ENCODE measurements at places on chromosomes 7 and 10.
A peak's percentile ranks its signal among the peaks of the same experiment; 100 is the strongest.

DNA sequence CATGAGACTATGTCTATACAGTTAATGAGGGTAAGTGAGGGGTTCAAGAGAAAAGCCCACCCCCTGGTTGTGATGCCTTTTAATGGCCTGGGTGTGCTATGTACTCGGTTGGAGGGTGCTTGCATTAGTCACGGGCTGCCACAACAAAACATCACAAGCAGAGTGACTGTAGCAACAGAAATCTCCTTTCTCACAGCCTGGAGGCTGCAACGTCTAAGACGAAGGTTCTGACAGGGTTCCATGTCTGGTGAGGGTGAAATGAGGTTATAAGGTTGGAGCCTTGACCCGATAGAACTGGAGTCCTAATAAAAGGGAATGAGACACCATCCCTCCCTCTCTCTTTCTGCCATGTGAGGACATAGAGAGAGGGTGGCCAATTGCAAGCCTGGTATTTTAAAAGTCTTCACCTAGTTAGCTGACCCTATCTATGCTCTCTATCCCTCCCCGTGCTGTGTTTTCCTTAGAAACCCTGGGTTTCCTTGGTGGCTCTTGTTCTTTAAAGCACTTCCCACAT is 126.0 kb upstream of the GDF10 start:
- DNase-seq = no peak

GRCh38 chr10:50503661-50504320 is 120.0 kb downstream of the SGMS1 start:
- DNase-seq = no peak

GRCh38 chr7:2015251-2015871 is 217.4 kb downstream of the MAD1L1 start:
- DNase-seq = no peak

DNA sequence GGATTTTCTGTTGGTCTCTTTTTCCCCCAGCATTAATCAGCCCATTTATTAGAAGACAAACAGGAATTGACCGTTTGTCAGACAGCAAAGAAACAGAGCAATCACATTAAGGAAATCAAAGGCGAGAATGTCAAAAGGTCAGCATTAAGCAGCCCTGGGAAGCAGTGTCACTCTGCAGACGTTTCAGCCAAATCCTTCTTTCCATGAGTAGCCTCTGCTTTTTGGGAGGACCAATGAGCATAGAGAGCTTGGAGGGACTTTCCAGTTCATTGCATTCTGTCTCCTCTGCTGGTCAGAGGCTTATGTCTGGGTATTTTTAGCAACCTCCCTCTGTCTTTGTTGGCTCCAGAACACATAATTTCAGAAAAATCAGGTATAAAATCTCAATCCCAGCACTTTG is 481.4 kb downstream of the GALNT17 start:
- DNase-seq = no peak

GRCh38 chr10:69348816-69349541 is 67.7 kb downstream of the TACR2 start:
- no peak for DNase-seq

DNA sequence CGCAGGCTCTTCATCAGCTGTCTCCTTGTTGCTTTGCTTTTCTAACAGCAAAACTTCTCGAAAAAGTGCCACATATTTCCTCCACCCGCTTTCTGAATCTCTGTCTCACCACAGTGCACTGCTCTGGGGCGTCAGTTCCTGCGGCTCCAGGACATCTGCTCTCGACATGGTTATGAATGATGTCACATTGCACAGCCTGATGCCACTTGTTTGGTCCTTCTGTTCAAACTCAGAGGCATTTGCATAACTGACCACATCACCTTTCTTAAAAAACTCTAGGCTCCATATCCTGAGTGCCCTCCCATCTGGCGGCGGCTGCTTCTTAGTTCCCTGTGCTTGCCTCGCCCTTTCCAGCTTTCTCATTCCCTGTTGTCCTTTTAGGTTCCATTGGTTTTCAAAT is 469.3 kb upstream of the COBL start:
- no peak for DNase-seq

- no peak for DNase-seq
These were observed 6.7 kb upstream of the POLR1F start for GRCh38 chr7:19715499-19715898.

- DNase-seq = no peak
These were observed 135.5 kb upstream of the SORCS3 start for GRCh38 chr10:104505521-104506042.

- no peak for DNase-seq
These were observed 69.0 kb downstream of the SNX10 start for GRCh38 chr7:26360650-26361049.

GRCh38 chr7:139752148-139752547 is 25.6 kb downstream of the HIPK2 start:
- no peak for DNase-seq

- no peak for DNase-seq
These were observed 362.5 kb downstream of the POM121L12 start for GRCh38 chr7:53397911-53398310.

DNA sequence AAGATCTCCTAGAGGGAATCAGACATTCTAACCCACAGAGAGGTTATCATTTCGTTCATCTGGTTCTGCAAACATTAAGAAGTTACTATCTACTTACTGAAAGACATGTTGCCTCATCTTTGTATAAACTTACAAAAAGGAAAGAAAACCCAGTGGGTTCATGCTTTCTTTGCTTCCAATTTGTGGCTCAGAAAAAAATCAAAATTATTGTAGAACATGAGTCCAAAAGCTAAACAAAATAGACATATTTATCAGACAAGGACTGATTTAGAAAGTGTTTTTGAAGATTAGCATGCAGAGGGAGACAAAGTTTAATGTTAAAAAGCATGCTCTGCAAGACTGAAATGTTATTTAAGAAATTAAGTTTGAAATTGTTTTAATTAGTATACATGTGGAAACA is 123.1 kb downstream of the MBL2 start:
- DNase-seq = no peak

DNA sequence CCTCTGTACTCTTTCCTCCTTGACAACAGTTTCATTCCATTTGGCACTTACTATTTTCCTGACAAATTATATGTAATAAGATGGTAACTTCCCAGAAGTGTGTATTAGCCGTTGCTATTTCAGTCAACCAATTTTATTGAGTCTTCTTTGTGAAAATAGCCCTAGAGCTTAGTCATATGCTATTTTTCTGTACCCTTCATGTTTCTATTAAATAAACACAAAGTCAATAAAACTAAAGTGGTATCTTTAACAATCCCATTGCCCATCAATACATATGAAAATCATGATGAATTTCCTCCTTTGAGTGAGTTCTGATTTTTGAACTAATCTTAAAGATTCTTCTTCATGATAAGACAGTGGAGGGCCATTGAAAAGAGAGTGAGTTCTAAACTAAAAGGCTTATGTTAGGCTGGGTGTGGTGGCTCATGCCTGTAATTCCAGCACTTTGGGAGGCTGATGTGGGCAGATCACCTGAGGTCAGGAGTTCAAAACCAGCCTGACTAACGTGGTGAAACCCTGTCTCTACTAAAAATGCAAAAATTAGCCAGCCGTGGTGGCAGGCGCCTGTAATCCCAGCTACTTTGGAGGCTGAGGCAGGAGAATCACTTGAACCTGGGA is 5.9 kb upstream of the MYPN start:
- DNase-seq = no peak

- no peak for DNase-seq
These were observed 108.5 kb downstream of the HOXA1 start for GRCh38 chr7:26987338-26987737.

DNA sequence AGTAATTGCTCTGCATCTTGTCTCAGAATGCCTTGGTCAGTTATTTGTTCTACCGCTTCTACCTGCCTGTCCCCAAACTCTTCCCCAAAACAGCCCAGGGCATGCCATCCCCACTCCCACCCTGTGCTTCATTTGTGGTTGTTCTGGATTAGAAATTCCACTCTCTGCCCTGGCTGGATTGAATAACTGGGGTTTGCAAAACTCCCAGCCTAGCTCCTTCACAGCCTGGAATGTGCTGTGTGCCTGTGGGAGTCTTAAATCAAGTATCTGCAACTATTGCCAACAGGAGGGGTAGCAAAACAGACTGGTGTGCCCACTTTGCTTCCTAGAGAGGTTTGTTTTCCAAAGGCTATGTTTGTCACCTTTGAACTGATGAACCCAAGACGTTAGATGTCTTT is 24.2 kb downstream of the TSPAN15 start:
- DNase-seq = no peak

GRCh38 chr7:133070562-133070961 is 11.3 kb downstream of the CHCHD3 start:
- no peak for DNase-seq

- DNase-seq = no peak
These were observed 39.2 kb upstream of the DNAJC1 start for GRCh38 chr10:22042557-22043326.

GRCh38 chr10:46550795-46551700 is 5.4 kb downstream of the GPRIN2 start:
- DNase-seq = no peak

DNA sequence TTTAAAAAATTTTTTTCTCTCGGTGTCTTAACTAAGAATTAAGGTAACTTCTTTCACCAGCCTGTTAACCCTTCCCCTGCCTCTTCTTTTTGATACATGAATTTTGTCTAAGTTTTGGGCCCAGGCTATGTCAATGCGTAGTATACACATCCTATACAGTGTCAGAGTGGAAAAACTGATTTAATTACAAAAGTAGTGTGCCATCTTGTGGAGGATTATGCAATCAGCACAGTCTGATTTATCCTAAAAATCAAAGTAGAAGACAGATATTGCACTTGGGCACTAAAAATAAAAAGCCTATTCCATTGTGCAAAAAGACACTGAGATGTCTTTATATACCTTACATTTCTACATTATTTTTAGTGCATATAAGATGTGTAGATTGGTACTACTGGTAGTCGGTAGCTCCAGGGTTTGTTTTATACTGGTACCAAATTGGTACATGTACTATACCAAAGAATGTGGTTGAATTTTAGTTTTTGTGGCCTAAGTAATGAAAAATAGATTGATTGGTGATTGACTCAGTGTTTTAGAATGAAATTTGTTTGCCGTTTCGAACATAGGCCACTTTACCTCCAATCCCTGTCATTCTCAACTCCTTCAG is 96.6 kb downstream of the MKLN1 start:
- DNase-seq = no peak

- no peak for DNase-seq
These were observed 851.5 kb upstream of the COBL start for GRCh38 chr7:52168085-52168484.

DNA sequence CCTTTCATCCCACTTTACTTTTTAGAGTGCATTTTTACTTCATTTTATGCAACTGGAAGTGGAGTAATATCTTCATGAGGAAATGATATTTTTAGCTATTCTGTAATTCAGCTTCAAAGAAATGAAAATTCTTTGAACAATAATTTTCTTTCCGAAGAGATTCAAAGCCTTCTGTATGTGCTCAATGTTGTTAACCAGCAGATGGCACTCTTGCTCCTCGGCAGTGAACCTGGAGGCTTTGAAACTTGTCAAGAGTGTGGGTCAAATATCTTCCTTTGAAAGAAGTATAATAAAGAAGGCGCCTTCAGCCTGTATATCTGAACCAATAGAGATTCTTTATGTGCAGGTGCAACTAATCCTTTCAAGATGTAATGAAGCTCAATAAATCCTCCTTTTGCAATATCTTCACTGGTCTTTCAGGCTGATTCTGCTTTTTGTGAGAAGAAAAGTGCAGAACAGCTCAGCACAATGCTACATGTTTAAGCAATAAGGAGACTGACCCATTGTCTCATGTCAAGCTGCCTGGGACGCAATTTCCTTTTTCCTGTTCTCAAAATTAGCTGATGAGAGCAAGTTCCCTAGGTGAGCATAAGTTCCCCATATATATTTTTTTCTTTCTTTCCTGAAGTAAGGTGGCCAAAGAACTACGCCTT is 258.4 kb downstream of the SEMA3A start:
- DNase-seq = peak; percentile 8

DNA sequence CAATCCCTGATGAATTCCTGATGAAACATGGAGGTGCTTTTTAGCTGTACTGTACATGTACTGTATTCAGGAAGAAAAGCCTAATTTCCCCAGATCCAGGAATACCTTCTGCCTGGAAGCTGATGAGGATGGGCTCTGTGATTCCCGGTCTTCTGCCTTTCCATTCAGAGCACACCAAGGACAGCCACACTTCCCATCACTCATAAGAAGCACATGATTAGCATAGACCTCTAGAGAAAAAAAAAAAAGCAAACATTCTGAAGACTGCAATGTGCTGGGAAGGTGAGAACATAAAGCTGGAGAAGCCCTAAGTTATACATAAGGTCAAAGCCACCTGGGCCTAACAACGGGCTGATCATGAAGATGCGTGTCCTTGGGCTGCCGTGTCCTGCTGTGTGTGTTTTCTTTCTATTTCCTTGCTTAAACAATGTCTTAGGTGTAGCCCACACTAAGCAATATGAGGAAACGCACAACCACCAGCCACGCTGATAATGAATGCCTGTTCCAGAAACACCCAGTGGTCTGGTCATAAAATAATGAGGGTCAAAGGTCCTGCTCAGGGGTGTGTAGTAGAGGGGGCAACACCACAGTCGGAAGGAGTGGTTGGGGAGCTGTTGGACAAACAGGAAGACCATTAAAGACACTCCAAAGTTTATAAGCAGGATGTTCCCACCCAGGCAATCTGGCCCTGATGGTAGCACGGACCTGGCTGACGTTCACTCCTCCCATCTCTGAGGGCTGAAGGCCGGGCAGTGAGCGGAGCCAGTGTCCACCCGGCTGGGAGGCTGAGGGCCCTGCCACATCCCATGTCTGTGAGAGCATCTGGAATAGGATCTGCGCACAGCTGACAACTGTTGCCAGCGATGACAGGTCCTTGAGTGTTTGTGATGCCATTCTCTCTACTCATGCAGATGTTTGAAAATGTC is 7.9 kb downstream of the PKD1L1 start:
- DNase-seq = no peak

GRCh38 chr7:73822319-73823173 is 8.2 kb upstream of the CLDN4 start:
- DNase-seq = no peak

DNA sequence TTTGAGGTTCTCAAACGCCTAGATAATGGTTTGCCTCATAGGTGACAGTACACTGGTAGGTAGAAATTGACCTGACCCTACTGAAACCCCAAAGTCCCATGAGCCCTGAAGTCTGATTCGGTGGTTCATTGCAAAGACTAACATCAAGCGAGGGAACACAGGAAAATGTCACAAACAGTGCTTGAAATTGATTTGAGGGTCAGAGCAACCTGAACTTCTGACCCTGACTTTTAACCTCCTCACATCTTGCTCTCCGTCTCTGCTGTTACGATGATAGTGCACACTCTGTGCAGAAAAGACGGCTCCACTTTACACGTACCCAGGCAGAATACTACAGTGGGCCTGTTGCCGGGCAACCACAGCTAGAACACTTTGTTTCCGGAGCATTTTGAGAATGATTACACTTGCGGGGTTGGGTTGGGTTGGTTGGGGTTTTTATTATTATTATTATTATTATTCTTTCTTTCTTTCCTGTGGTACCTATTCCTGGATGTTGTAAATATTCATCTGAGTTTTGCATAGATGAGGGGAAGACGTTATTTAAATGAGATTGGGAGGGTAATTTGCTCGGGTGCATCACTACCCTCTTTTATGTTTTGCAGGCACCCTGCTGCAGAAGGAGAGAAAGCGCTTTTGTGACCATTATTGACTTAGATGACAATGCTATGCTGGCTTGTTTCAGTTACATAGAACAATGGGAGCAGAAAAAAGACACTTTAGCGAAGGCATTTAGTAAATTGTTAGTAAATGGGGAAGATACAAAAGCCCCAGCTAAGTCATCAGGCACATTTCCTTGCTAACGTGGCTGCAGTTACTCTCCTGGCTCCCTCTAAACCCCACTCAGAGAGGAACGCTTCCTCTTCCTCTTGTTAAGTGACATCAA is 438.1 kb upstream of the NRP1 start:
- DNase-seq = no peak

- DNase-seq = no peak
These were observed 170.9 kb downstream of the RAMP3 start for GRCh38 chr7:45328403-45328981.

GRCh38 chr10:79418274-79418673 is 27.1 kb downstream of the ZCCHC24 start:
- no peak for DNase-seq
